ENCODE measurements at places on chromosomes 2 and 18. TPM values are rescaled to one million over a fixed set of nuclear protein-coding genes. Genes with fewer than 3 reads are reported as not detected.

The MAP3K19 gene
- total RNA-seq, result 1.1 TPM

GRCh38 chr2:3000968-3001367, 376.6 kb downstream of the EIPR1 start:
- no peak for DNase-seq

The LAMA3 gene
- 41.5 TPM for total RNA-seq

The CHST9 gene
- 1.7 TPM for total RNA-seq

Data from stomach (tissue), 19 donors.